ENCODE measurements at places on chromosomes 5 and 9.

- DNase-seq: no peak
Observed at GRCh38 chr9:72917892-72918509, 34.9 kb downstream of the ALDH1A1 start.

GRCh38 chr5:163916376-163916775 lies 411.0 kb downstream of the MAT2B start:
- no peak for DNase-seq

DNA sequence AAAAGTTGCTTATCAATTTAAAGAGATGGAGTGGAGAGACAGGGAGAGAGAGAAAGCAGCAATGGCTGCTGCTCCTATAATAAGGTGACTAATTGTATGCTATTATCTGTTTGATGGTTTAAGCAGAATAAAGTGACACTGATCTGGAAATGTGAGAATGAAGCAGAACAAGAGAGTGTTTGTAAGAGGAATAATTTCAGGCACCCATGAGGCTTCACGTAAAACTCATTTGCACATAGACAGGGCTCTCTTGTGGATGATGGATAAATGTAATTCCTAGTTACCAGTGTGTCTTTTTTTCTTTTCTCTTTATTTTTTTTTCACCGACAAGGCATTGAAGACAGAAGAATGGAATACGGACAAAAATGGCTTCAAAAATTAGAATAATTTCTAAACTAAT lies 228.8 kb upstream of the TYRP1 start:
- no peak for DNase-seq

DNA sequence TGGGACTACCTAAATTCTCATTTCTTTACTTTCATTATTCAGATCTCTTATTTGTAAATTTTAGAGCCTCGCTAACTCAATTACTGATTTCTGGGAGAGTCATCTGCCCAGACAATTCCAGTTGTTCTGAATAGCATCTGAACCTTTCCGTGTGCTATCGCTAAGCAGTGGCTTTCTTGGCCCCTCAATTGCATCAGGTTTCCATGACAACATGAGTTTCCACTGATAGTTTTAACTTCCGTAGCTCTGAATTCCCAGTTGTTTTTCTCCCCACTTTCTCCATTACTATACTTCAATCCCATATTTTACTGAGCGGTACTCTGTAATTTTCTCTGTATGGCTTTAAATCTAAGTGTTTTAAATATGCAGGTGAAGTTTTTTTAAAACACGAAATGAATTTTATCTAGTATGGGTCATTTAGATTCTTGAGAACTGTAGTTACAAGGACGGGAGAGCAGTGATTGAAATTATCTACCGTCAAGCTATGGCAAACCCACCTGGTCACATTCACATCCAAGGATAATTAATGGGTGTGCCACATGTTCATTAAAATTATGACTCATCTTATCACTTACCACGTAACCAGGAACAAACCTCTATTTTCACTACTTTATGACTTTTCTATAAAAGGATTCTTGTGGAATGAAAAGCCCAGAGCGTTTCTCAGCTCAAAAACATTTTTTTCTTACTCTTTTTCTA lies 223.5 kb upstream of the PCSK5 start:
- DNase-seq: peak; percentile 29

- DNase-seq: no peak
Observed at GRCh38 chr9:114897196-114897595, 33.2 kb downstream of the TNFSF8 start.

DNA sequence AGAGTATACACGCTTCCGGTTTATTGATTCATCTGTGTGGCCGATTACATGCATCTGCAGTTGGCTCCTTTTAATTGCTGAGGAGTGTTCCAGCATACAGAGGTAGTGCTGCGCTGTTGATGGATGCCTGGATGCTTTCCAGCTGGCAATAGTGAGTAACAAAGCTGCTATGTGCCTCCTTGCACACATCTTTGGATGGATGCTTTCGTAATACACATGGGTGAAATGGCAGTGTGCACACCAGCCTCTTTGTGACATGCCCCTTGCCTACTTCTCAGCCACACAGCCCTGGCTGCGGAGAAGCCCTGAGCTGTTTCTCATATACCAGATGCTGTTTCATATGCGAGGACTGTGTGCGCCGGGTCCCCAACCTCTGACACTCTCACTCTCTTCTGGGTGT lies 151.0 kb downstream of the GADD45G start:
- DNase-seq: no peak

- DNase-seq: no peak
Observed at GRCh38 chr5:13664377-13664776, 280.1 kb downstream of the DNAH5 start.

- DNase-seq: peak; percentile 26
Observed at GRCh38 chr9:98081477-98082219, 25.1 kb downstream of the NANS start.

DNA sequence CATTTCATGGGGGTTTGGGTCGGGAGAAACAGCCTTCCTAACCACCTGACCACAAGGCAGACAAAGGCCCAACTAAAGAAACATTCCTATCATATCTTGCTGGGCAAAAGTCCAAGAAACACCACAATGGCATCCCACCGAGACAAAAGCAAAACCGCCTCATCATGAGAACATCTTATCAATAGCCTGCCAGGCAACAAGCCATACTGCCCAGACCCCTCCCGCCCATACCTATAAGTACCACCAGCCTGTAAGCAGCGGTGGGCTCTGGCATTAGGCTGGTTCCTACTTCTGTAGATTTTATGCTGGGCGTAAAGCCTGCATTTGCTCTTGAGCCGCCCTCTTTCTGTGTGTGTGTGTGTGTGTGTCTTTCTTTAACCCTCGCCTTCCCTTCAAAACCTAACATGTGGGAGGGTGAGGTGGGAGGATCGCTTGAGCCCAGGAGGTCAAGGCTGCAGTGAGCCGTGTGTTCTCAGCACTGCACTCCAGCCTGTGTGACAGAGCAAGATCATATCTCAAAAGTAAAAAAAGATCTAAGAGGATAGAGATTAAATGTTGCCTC lies 56.9 kb downstream of the PDE6A start:
- peak; percentile 55 for DNase-seq

DNA sequence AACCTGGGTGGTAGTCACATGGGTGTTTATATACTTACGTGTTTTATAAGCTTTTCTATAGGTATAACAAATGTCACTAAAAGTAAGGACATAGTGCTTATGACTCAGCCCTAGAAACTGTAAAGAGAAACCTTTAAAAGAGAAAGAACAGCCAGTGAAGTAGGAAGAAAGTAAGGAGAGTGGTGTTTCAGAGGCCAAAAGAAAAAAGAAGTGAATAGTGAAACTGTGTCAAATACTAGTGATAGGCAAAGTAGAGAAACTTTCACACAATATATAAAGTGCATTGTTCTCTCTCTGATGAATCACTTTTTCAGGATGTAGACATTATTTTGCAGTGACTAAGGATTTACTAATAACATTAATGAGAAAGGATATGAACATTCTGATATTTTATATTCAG lies 74.2 kb upstream of the SUSD1 start:
- no peak for DNase-seq

DNA sequence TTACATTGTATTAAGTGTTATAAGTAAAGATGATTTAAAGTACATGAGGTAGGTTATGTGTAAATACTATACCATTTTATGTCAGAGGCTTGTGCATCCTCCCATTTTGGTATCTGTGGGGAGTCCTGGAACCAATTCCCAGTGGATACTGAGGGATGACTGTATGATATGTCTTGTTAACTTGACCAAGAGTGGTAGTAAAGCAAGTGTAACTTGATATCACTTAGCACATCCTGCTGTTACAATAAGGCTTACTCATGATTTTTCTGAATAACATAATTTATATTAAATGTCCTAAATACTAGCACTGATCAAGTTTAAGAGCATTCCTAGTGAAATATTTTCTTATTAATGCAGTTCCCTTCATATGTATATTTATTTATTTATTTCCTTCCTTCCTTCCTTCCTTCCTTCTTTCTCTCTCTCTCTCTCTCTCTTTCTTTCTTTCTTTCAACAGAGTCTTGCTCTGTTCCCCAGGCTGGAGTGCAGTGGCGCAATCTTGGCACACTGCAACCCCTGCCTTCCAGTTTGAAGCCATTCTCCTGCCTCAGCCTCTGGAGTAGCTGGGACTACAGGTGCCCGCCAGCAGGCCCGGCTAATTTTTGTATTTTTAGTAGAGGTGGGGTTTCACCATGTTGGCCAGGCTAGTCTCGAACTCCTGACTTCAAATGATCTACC lies 7.5 kb downstream of the NDFIP1 start:
- no peak for DNase-seq

- no peak for DNase-seq
Observed at GRCh38 chr9:136373300-136374182, at the start of gene CARD9. Gene CARD9 (minus strand): TSS chr9:136373669. CDS start chr9:136372078, 1,591 bp downstream.

DNA sequence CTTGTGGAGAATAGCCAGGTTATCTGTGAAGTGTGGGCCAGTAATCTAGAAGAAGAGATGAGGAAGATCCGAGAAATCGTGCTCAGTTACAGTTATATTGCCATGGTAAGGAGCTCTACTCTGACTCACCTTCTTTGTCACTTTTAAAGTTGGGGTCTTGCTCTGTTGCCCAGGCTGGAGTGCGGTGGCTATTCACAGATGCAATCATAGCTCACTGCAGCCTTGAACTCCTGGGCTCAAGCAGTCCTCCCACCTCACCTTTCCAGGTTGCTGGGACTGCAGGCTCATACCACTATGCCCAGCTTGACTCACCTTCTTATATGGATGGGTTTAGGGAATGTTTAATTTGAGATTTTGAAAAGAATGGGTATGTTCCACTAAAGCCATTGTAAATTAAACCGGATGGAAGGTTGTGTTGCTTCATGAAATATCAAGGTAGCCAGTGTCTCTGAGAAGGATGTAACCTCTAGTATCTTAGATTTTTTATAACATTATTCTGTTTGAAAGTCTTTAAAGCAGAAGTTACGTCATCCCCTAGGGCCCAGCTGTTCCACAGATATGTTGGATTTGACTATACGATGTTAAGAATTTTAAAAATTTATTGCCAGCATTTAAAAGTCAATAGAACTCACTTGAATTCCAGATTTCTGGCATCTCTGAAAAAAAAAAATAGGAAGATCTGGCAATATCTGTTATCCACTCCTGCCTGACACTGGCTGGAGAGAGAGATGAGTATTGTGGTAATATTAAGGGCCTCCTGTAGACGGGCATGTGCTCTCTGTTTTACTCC lies 5.1 kb downstream of the CNOT8 start:
- no peak for DNase-seq

DNA sequence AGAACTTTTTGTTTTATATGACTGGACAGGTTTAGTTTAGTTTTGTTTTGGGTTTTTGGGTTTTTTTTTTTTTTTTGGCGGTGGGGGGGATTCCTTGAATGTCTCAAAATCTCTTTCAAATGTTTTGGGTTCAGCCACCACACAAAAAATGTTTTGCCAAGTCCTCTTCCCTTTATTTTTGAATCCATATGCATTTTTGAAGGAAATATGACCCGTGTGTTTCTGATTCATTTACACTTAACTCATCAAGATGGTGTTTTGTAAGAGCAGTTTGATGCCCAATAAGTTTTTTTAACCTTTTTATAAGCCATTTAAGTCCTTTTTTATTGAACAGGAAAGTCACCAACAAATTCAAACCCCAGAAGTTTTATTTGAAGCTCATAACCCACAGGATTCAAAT lies 209.8 kb downstream of the CWC27 start:
- DNase-seq: no peak

- DNase-seq: no peak
Observed at GRCh38 chr5:10387690-10388089, 34.2 kb downstream of the MARCHF6 start.

DNA sequence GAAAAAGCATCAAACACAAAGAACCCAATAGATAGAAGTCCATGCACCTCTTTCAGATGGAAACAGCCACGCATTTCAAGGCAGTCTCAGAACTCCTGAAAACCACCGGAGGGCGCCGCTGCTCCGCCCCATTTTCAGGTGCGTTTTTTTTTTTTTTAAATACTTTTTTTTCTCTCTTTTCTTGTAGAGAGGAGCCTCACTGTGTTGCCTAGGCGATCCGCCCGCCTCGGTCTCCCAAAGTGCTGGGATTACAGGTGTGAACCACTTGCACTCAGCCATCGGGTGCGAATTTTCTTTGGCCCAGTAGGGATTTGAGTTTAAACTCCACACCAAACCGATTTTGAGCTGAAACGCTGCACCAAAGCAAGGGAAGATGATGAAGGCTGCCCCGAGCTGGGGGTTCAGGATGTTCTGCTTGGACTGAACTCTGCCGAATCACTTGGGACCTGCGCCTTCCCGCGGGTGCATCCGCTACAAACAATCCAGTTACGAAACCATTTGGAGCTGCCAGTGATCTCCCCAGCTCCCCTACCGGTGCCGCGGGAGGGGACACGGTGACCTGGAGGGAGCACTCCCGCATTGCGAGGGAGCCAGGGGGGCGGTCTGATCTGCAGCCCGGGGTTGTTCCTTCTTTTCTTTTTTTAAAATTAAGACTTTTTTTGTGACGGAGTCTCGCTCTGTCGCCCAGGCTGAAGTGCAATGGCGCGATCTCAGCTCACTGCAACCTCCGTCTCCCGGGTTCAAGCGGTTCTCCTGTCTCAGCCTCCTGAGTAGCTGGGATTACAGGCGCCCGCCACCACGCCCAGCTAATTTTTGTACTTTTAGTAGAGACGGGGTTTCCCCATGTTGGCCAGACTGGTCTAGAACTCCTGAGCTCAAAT lies 1.4 kb downstream of the PTGR1 start:
- DNase-seq: peak; percentile 56

DNA sequence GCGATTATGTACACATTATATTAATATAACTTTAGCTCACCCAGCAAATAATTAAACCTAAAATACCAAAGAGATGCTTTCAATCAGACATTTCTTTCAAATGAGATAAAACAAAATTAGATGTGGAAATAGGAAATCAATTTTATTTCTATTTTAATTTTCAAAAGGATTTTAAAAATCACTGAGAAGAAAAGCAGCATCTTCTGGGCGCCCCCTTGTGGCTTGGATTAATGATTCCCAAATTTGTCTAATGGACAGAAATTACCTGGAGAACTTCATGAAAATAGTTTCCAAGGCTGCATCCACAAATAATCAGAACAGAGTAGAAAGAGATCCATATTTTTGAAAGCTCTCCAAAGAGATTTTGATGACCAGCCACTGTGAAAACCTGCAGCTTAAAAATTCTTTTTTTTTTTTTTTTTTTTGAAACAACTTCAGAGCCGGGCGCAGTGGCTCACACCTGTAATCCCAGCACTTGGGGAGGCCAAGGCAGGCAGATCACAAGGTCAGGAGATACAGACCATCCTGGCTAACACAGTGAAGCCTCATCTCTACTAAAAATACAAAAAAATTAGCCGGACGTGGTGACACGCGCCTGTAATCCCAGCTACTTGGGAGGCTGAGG lies 50.9 kb upstream of the CEMIP2 start:
- DNase-seq: peak; percentile 34

DNA sequence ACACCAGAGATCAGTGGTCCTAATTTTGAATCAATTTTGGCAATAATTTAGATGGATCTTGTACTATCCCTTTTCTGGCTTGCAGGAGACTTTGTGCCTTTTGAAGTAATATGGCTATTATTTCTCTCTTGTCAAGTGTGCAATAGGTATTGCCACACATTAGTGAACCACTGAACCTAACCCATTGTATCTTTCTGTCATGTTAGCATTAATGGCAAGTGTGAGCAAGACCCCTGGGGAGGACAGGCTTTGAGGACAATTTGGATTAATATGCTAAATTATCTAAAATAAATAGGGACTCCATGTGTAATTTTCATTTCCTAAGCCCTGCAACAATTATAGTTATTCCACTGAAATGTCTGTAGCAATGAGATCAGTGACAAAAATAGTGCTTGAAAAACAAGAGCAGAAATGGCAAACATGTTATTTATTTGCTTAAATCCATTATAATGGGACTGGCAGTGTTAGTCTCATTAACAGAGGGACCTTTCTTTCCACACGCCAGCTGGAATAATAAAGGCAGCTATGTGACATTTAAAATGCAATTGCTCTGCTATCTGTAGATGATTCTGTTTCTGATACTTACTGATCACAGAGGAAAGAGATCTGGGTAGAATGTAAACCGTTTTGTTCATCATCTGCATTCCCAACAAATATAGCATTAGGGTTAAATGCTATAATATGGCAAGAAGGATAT lies 753.3 kb upstream of the ZNF608 start:
- no peak for DNase-seq
